NCI-H1930 (cell line): ENCODE measurements at places on chromosomes 13 and 19.

GRCh38 chr13:25210842-25211569 lies 38.9 kb upstream of the AMER2 start:
- no peak for DNase-seq

GRCh38 chr19:46860846-46861690 lies at the start of gene ARHGAP35:
ARHGAP35 (plus strand) TSS chr19:46860997; CDS start chr19:46918676, 57,679 bp downstream.
- no peak for DNase-seq

DNA sequence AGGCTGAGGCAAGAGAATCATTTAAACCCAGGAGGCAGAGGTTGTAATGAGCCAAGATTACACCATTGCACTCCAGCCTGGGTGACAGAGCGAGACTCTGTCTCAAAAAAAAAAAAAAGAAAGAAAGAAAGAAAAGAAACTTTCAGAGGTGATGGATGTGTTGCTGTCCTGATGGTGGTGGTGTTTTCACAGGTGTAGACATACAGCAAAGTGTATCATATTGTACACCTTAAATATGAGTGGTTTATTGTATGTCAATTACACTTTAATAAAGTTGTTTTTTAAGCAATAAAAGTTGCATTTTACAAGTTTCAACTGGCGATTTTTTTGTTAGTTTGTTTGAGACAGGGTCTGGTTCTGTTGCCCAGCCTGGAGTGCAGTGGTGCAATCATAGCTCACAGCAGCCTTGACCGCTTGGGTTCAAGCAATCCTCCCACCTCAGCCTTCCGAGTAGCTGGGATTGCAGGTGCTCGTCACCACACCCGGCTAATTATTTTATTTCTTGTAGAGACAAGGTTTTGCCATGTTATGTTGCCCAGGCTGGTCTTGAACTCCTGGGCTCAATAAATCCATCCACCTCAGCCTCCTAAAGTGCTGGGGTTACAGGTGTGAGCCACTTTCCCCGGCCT lies 13.5 kb upstream of the INSR start:
- no peak for DNase-seq

DNA sequence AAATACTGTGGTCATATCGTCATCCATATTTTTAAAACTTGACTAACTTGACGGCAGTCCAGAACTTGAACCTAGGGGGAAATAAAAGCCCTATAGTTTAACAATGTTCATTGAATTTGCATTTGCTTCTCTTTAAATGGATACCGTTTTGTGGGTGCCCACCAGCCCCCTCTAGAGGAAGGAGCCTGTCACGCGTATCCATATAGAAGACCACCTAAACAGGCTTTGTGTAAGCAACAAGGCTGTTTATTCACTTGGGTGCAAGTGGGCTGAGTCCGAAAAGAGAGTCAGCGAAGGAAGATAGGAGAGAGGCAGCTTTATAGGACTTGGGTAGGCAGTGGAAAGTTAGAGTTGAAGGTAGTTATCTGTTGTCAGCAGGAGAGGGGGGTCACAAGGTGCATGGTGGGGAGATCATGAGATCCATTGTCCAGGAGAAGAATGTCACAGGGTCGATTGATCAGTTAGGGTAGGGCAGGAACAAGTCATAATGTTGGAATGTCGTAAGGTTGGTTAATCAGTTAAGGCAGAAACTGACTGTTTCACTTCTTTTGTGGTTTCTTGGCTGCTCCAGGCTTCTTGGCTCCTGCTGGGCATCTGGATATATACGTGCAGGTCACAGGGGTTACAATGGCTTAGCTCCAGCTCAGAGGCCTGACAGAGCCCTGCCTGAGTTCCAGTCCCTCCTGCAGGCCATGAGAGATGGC lies 42.5 kb upstream of the ANKRD10 start:
- no peak for DNase-seq

GRCh38 chr19:3061182-3062161 lies 823 bp downstream of the TLE5 start:
- no peak for DNase-seq

GRCh38 chr19:10008184-10008765 lies 2.0 kb downstream of the COL5A3 start:
- DNase-seq = no peak

DNA sequence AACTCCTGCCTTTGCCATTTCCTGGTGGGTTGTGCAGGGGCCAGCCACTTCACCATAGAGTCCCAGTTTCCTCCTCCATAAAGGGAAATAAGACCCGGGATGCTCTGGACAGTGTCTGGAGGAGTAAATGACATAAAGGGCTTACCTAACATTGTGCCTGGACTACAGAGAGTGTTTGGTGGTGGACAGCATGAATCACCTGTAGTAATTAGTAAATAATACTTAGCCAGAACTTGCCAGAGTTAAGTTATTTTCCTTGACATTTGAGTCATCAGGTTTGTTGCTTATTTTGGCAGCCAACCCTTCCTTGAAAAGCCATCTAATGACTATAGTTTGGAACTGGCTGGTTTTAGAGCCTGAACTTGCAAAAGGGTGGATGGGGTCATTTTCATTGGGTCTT lies 159.2 kb downstream of the SLC7A1 start:
- no peak for DNase-seq

DNA sequence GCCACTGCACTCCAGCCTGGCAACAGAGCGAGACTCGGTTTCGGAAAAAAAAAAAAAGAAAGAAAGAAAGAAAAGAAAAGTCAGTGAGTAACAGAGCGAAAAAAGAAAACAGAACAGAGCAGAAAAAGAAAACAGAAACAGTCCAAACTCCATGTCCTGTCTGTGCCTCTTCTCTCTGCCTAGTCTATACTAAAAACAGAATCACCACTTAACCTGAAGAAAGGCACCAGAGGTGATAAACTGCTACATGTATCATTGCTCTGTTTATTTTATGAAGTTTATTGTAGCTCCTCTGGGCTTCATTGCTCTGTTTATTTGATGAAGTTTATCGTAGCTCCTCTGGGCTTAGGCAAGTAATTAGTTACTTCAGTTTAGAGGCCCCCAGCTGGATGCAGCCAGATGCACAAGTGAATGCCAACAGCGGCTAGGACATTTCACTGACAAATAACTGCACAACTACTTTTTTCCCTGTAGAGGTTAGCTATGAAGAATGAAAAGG lies 39.2 kb downstream of the TBC1D4 start:
- no peak for DNase-seq

GRCh38 chr13:113886561-113887112 lies 22.8 kb upstream of the GAS6 start:
- no peak for DNase-seq

DNA sequence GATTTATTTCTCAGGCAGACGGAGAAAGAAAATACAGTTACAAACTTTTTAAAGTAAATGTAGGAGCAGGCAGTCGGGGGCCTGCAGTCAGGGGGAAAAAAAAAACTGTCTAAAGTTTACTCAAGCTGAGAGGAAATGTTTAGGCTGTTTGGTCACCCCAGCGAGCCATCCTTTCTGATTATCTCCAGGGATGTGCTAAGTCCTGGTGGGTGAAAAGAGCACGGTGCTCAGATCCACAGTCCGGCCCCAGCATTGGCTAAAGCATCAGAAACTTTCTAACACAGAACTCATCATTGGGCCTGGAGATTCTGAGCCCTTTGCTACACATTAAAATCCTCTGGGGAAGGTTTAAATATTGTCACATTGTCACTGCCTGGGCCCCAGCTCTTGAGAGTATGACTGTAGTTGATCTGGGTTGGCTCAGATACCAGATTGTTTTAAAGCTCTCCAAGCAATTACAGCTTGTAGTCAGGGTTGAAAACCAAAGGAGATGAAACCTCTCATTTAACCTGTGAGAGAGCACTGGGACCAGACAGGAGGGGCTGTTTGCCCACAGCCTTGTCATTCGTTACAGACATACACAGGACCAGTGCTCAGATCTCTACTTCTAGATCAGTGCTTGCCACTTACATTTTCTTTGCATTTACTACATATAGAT lies 131.1 kb upstream of the HTR2A start:
- DNase-seq = no peak

- no peak for DNase-seq
Measured at GRCh38 chr13:106859533-106859904, 291.6 kb upstream of the ARGLU1 start.

- no peak for DNase-seq
Measured at GRCh38 chr19:56097306-56097705, 23.8 kb downstream of the ZNF787 start.

DNA sequence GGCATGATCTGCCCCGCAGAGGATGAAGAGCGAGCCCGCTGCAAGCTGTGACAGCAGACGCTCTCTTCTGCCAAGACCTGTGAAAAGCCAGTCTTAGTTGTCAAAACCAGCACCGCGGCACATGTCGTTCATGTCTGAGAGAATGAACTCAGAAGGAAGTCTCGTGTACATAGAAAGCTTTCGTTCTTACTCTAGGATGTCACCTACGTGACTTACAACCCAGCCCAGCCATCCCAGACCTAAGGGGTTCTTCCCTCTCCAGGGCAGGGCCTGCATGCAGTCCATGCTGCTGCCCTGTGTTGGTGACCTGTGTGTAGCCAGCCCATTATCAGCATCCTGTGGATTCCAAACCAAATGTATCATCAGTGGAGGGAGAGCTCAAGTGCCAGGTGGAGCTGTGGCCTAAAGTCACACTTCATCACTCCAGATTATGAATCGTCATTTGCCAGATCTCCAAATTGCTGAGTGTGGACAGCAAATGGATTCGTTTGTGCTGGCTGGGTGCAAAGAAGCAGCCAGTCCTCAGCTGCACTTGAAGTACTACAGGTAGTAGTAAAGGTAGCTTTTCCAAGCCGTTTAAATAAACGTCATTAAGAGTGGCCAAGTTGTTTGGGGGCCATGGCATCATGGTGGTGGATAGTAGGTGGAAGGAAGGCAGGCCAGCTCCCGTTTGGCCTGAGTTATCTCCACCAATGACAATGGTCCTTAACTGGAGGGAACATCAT lies 73.9 kb upstream of the GPR183 start:
- DNase-seq = no peak

GRCh38 chr13:31898378-31899071 lies 133.0 kb upstream of the FRY start:
- DNase-seq = no peak
